ENCODE measurements at places on chromosomes 6 and 20. TPM values are rescaled to one million over a fixed set of nuclear protein-coding genes. Genes with fewer than 3 reads are reported as not detected.
A peak's percentile ranks its signal among the peaks of the same experiment; 100 is the strongest.

GJA10 gene
- not detected for total RNA-seq

TGM3 gene
- not detected for total RNA-seq

RGS17 gene
- 0.40 TPM for total RNA-seq

TSPO2 gene
- total RNA-seq, result not detected

ADGRG6 gene
- 73.2 TPM for total RNA-seq

MUC22 gene
- total RNA-seq, result 0.06 TPM

NEURL2 gene
- 3.7 TPM for total RNA-seq

DNA sequence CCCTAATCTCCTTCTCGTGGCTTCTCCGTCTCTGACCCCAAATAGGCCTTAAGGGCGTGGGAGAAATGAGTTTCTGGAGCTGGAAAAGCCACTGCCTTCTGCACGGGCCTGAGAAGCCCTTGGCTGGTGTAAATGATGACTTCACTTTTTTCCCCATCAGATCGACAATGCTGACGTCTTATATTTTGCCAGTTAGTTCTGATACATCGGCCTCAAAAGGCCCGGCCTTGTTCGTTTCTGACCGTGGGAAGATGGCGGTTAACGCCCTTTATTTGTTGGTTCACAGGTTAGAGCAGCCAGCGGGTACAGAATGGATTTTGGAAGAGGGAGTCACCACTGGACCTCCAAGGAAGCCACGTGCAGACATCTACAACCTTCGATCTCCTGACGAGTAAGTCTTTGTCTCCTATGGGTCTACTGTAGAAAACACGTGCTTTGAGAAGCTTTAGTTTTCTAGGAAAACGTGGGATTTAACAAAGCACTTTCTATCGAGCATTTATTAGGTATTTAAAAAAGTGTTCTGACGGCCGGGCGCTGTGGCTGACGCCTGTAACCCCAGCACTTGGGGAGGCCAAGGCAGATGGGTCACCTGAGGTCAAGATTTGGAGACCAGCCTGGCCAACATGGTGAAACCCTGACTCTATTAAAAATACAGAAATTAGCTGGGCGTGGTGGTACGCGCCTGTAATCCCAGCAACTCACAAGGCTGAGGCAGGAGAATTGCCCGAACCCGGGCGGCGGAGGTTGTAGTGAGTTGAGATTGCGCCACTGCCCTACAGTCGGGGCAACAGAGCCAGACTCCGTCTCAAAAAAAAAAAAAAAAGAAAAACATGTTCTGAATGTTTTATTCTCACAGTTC is 1.2 kb upstream of the ZNFX1 start:
- DNase-seq, result no peak

- DNase-seq, result peak; percentile 98
Measured at GRCh38 chr6:32609731-32610640, 20.3 kb upstream of the HLA-DRB1 start.

DNA sequence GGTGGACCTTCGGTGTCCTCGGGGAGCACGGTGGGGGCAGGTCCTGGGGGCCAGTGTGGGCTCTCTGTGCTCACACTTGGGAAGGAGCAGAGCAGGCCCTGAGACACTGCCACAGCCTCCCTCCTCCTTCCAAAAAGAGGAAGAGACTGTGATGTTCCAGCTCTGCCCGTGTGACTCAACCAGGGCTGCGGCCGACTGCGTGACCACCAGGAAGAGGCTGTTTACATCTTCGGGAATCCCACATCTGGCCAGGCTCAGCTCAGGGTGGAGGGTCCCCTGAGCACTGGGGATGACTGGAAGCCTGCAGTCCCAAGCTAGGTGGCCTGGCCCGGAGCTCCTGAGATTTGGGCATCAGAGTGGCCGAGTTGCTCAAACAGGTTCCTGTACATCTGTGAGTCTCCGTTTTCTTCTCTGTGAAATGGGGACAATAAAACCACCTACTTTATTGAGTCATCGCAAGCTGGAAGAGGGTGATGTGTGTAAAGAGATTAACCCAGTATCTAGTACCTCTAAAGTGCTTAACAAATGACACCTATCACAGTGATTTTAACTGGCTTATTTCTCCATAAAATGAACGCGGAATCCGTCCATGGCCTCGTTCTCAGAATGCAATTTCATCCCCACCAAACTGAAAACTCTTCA is 242.1 kb downstream of the DLL1 start:
- DNase-seq, result peak; percentile 35

- DNase-seq, result no peak
Measured at GRCh38 chr20:59033616-59034165, 1.6 kb upstream of the ATP5F1E start.

DNA sequence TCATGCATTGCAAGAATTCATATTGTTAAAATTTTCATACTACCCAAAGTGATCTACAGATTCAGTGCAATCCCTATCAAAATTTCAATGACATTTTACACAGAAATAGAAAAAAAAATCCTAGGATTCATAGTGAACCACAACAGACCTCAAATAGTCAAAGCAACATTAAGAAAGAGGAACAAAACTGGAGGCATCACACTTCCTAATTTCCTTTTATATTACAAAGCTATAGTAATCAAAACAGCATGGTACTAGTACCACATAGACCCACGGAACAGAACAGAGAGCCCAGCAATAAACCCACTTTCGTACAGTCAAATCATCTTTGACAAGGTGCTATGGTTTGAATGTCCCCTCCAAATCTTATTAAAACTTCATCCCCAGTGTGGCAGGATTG is 39.7 kb downstream of the NTSR1 start:
- DNase-seq, result no peak

DNA sequence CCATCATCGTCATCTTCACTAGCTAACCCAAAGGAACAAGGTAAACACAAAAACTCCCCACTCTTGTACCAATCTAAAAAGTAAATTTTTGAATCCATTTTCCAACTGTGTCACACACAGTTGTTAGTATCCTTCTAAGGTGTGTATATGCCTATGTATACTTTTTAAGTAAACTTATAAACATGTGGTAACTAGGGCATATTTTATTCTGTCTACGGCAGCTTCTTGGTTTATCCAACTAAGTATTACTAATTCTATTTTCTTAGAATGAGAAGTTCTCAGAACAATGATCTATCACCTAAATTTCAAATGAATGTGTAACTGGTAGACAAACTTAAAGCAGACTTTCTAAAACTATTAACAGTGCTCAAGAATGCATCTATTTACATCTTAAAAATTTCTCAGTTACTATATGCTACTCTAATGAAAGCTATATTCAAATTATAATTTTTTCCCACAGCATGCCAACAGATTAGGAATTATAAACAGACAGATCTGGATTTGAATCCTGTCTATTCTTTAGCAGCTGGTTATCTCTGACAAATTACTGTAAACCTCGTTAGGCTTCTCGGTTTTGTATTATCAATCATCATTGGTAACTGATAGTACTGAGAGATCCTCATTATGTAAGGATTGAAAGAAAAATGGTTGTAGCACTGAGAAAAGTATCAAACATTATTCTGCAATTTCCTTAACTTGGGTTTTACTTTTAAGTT is 1.8 kb upstream of the PLN start:
- no peak for DNase-seq

DNA sequence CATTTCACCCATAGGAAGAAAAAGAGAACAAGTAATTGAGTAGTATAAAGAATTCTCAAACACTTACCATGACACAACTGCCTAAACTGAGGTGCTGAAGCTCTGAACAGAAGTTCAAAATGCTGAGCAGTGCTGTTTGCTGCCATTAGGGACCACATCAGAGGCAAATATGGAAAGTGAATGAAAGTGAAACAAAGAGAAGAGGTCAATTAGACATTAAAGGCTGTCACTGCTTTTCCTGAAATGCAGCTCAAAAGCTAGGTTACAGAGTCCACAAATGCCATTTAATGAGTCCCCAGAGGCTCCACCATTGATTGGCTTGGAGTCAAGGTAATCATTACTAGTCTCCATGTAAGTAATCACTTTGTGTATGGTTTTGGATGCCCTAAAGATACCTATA is 46.1 kb downstream of the POU3F2 start:
- no peak for DNase-seq

GRCh38 chr20:373171-373890 is 7.2 kb upstream of the TRIB3 start:
- peak; percentile 48 for DNase-seq

GRCh38 chr6:82179415-82179814 is 68.1 kb downstream of the IBTK start:
- DNase-seq, result no peak

DNA sequence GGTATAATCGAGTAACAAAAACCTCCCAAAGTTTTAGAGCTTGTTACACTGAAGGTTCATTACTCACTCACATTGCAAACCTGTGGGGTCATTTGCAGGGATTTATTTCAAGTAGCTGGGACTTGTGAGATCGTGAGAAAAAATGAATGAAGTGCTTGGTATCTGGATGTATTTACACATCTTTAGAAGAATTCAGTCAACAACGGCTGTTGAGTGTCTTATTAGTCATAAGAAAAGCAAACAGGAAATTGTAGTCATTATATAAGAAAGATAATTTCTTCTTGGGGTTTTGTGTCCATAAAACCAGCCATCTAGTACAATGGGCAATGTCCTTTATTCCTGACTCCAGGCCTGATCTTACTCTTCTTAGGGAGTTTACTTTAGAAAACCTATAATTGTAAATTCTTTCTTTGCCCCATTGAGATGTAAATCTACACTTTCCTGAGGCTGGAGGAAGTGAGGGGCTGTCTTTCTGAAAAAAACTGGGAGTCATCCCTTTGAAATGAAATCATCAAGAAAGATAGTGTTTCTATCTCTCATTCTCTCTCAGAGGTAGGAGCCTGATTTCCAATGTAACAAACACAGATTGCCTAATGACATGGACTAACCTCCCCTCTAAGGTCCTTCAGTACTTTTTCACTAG is 202.5 kb upstream of the ASCC3 start:
- peak; percentile 92 for DNase-seq

DNA sequence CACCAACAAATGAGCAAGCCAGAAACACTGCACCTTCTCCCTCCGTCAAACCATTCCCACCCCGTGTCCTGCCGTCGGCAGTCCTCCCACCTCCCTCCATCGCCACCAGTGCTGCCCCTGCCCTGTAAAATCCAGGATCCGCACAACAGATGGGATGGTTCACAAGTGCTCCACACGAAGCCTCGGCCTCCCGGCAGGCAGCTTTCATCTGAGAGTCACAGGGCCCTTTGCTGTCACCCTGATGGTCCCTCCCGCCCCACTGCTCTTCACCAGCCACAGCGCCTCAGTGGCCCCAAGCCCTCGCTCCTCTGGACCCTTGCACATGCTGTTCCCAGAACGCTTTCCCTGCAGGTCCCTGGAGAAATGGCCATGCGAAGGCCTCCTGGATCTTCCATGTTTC is 12.1 kb downstream of the SLC4A11 start:
- DNase-seq, result no peak

DNA sequence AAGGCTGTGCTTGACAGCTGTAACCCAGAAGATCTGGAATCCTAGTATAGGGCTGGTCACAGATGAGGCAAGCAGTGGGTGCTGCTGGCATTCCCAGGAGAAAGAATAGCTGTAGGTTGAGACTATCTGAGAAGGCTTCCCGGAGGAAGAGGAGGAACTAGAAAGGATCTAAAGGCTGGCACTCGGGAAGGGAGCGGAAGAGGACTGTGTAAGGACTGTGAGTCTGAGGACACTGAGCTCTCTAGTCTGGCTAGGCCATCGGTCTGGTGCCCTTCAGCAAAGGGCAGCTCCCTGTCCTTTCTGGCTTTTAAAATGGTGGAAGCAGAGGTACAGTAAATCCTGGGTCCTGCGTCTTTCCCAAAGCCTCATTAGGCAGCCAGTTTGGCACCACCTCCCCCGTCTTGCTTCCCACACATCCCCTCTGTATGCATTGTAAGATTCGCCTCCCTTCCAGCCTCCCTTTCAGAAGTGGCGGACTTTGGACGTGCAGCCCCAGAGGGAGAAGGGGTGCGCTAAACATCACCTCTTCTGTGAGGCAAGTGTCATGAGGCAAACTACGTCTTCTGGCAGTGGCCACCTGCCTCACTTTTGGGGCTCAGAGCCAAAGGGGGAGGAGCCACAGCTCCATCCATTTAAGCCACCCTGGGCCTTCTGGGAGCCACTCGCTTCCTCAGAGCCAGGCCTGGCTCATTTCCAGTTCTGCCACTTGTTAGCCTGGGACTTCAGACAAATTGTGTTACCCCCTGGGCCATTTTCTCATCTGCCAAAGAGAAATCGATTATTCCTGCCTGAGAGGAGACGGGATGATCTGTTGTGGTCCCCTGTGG is 8.6 kb downstream of the SNPH start:
- no peak for DNase-seq

GRCh38 chr6:42316981-42317380 is 99.3 kb upstream of the MRPS10 start:
- peak; percentile 45 for DNase-seq

GRCh38 chr20:34506480-34506879 is 9.7 kb upstream of the DYNLRB1 start:
- DNase-seq, result no peak

GRCh38 chr20:48335308-48336050 is 492.3 kb downstream of the PREX1 start:
- DNase-seq, result no peak

DNA sequence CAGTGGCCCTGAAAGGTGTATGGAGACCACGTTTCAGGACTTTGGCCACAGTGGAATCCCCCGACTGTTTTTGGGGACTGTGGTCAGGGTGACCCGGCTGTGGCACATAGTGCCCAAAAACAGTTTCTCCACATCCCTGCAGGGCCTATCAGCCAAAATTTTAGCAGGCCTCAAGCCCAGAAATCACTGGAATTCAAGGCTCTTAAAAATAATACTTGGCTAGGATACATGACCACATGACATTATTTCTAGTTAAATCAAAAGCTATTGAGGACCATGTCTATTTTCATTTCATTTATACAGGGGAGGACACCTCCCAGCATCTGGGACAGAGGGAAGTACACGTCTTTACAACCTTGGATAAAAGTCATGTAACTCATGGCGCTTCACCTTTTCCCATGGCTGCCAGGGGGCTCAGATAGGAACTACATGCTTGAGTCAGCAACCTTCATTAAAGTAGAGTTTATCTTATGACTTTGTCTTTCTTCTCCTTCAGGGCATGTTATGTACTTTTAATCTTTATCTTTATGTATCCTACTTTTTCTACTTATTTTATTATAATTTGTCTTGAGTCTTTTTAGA is 70.8 kb upstream of the CD93 start:
- DNase-seq, result no peak

GRCh38 chr6:105909106-105909505 is 177.0 kb upstream of the PRDM1 start:
- DNase-seq, result no peak

DNA sequence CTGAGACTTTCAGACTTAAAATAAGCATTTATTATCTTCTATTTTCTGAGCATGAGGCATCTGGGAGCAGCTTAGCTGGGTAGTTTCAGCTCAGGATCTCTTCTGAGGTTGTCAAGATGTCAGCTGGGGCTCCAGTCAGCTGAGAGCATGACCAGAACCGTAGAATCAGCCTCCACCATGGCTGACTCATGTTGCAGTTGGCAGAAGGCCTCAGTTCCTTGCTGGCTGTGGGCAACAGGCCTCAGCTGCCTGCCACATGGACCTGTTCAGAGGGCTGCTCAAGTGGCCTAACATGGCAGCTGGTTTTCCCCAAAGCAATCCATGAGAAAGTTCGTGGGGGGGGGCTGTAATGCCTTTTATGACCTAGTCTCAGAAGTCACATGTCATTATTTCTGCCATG is 142.3 kb downstream of the LY86 start:
- DNase-seq, result peak; percentile 71

GRCh38 chr20:50551288-50551687 is 41.1 kb downstream of the PTPN1 start:
- DNase-seq, result no peak

Data from PC-3 (cell line).